ENCODE measurements at places on chromosomes 5 and 9.

GRCh38 chr5:80134876-80135275 is 99.7 kb downstream of the THBS4 start:
- no peak for DNase-seq

DNA sequence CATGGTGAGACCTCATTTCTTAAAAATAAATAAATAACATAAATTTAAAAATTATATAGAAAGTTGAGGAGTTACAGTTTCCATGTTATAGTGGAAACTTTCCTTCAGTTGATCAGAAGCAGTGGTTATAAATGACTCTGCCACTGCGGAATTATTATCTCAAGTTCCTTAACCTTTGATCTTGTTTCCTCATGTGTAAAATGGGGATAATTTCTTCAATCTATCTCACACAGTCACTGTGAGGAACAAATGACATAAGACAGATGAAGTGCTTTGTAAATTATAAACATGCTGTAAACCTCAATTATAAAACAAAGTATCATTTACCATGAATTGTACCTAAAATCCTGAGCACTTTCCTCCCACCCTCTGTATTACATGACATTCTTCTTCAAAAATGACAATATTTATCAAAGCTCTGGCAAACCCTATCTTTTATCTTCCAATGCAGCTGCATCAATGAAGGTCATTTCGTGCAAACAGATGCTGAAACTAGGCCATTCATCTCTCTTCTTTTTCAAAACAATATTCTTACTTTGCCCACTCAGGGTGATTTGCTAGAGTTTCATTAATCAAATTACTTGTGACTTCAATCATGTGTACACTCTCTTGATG is 46.8 kb downstream of the TMEM245 start:
- DNase-seq: no peak

DNA sequence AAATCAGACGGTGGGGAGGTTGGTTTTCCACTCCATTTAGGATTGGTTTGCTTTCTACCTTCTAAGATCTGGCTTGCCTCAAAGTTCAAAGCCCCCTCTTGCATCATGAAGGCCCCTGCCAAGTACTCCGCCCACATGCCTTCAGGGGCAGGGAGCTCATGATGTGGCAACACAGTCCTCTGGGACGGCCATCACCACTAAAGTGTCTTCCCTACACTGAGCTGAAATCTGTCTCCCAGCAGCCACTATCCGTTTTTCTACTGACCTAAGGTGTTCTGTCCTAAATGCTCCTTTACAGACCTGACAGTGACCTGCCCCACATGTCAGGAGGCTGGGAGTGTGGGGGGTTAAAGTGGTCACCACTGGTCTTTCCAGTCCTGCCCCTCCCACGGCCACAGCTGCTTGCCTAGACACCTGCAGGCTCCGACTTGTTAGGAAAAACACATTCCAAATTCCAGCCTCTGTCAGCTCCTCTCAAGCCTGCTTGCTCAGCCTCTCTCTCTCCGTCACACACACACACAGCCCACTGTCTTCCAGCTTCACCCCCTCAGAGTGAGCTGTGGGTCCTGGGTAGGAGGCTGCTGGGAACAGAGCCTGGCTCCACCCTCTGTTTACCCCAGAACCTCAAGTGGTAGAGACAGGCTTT is 44.9 kb downstream of the SHB start:
- DNase-seq: no peak

- DNase-seq: peak; percentile 76
Measured at GRCh38 chr5:93582677-93583438, at the start of gene NR2F1. TSS of gene NR2F1 (plus strand) at chr5:93583222. CDS start at chr5:93585024, 1,802 bp downstream.

Measured in H7 (cell line).